Mesenchymal stem cell (in vitro differentiated cells and primary cell): ENCODE measurements at places on chromosomes 3 and 15.

GRCh38 chr3:10173095-10173925, 8.6 kb downstream of the IRAK2 start:
- DNase-seq = peak; percentile 66

GRCh38 chr15:35671981-35672380, 126.0 kb upstream of the DPH6 start:
- DNase-seq = no peak

- DNase-seq = no peak
These were observed 16.0 kb downstream of the CAPN3 start for GRCh38 chr15:42375252-42375651.

- no peak for DNase-seq
These were observed 116.2 kb upstream of the PLAAT1 start for GRCh38 chr3:193124861-193125260.

DNA sequence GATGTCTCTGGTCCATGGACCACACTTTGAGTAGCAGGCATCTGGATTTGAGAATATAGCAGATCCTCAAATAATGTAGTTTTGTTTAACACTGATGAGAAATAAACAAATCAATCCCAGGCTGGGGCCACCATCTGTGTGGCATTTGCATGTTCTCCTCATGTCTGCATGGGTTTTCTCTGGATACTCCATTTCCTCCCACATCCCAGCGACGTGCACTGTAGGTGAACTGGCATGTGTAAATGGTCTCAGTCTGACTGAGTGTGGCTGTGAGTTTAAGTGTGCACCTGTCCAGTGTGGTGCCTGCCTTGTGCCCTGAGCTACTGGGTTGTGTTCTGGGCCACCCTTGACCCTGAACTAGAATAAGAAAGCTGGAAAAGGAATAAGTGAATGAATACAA, 66.3 kb upstream of the NANOGP8 start:
- no peak for DNase-seq

DNA sequence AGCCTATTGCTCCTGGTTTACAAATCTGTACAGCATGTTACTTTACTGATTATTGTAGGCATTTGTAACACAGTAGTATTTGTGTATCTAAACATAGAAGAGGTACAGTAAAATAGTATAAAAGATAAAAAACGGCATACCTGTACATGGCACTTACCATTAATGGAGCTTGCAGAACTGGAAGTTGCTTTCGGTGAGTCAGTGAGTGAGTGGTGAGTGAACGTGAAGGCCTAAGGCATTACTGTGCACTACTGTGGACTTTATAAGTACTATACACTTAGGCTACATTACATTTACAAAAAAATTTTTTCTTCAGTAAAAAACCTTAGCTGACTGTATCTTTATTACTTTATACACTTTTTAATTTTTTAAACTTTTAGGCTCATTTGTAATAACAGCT, 90.9 kb downstream of the RAP2B start:
- no peak for DNase-seq

GRCh38 chr15:76576523-76577279, 240.1 kb downstream of the ISL2 start:
- DNase-seq = peak; percentile 44

GRCh38 chr3:25589783-25590258, 74.9 kb downstream of the TOP2B start:
- peak; percentile 61 for DNase-seq

DNA sequence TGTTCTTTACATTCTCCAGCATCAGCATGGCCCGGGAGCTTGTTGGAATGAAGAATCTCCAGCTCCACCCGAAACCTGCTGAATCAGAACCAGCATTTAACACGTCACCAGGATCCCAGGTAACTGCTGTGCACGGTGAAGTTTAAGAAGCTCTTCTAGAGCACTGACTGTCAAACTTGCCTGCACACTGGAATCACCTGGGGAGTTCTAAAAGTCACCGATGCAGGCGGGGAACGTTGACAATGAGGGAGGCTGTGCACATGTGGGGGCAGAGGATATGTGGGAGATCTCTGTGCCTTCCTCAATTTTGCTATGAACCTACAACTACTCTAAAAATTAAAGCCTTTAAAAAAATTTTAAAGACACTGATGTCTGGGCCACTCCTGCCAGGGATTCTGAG, 19.1 kb upstream of the PAQR5 start:
- DNase-seq = no peak

DNA sequence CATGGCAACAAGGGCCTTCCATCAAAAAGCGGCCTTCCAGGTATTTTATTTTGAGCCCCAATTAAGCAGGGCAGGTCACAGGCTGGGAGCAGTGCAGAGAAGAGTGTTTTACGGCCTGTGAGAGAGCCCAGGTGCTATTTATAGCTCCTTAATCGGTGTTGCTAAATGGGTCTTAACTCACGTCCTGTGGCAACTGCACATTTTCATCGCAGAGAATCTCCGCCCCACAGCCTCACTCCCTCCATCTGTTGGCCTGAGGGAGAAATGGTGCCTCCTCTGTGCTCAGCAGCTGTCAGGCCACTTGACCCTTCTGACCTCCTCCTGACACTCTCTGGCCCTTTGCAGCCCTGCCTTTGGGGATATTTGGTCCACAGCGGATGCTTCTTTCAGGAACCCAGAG, 58.6 kb downstream of the SPSB4 start:
- peak; percentile 47 for DNase-seq

DNA sequence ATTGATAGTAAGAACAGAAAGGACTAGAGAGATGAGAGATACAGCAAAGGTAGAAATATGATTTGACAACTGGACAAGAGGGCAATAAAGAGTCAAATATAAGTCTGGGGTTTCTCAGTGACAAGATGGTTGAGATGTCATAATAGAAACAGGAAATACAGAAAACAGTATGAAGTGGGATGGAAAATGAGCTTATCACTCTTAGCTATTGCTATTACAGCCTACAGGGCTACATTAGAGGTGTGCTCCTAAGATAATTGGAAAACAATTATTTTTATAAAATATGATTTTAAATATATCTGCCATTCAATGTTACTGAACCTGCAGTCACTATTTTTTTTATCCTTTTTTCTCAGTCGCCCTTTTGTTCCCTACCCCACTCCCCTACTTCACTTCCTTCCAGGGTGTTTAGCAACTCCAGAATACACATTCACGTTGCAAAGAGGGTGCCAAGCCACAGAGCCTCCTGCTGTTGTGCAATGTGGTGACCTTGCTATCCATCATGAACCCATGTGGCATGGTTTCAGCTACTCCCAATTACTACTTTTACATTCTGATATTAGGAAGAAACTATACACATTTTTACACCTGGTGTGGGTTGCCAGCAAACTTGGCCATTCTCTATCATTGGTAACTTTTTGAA, 6.0 kb downstream of the NRG4 start:
- no peak for DNase-seq

DNA sequence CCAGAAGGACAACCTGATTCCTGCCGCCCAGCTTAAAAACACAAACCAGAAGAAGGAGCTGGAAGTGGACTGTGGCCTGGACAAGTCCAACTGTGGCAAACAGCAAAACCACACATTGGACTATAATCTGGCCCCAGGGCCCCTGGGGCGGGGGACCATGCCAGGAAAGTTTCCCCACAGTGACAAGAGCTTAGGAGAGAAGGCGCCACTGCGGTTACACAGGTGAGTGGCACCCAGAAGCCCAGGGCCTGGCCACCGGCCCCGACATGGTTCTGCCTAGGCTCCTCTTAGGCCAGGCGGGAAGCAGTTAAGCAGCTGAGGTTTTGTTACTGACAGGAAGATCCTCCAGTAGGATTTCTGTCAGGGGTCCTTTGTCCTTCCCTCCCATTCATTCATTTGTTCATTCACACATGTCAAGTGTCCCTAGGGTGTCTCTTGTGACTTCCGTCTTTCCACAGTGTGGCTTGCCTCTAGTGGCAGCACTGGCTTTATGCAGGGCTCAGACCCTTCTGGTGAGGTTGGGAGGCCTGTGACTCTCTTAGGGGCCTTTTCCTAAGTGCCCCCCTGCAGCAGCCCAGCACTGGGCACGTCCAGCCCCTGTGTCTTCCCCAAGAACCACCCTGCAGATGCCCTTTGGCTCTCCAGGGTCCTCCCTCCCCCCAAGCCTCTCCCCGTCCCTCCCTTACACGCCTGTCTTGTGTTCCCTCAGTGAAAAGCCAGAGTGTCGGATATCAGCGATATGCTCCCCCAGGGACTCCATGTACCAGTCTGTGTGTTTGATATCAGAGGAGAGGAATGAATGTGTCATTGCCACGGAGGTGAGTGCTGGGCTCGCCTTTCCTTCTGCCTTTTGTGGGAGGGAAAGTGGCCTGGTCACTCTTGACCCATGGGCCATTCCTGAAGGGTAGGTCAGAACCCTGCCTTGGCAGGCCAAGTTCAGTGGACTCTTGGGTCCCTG, 7.8 kb downstream of the DLL4 start:
- no peak for DNase-seq

GRCh38 chr3:24242012-24242698, 252.5 kb downstream of the THRB start:
- peak; percentile 18 for DNase-seq

DNA sequence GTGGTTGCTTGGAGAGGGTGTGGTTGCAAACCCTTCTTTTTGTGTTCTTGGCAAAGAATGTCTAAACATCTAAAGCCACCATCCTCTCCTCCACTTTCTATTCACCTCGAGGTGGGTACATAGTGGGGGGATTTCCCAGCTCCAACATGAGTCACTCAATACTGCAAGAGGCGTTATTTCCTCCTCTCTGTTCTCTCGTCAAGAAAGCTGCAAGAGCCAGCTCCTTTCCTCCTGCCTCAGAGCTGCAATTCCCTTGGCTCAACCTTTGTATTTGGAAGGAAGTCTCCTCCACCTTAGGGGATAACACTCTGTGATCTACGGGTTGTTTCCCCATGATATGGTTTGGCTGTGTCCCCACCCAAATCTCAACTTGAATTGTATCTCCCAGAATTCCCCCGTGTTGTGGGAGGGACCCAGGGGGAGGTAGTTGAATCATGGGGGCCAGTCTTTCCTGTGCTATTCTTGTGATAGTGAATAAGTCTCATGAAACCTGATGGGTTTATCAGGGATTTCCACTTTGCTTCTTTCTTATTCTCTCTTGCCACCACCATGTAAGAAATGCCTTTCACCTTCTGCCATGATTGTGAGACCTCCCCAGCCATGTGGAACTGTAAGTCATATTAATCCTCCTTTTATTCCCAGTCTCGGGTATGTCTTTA, 138.4 kb downstream of the PLCL2 start:
- peak; percentile 16 for DNase-seq

GRCh38 chr3:73021301-73021835, 24.8 kb downstream of the PPP4R2 start:
- DNase-seq = no peak

- peak; percentile 45 for DNase-seq
These were observed 11.1 kb upstream of the RTP2 start for GRCh38 chr3:187713504-187713903.

- peak; percentile 69 for DNase-seq
These were observed at the start of gene SATB1 for GRCh38 chr3:18424729-18425640. SATB1 (minus strand) TSS chr3:18425339; CDS start chr3:18420967, 4,372 bp downstream.

DNA sequence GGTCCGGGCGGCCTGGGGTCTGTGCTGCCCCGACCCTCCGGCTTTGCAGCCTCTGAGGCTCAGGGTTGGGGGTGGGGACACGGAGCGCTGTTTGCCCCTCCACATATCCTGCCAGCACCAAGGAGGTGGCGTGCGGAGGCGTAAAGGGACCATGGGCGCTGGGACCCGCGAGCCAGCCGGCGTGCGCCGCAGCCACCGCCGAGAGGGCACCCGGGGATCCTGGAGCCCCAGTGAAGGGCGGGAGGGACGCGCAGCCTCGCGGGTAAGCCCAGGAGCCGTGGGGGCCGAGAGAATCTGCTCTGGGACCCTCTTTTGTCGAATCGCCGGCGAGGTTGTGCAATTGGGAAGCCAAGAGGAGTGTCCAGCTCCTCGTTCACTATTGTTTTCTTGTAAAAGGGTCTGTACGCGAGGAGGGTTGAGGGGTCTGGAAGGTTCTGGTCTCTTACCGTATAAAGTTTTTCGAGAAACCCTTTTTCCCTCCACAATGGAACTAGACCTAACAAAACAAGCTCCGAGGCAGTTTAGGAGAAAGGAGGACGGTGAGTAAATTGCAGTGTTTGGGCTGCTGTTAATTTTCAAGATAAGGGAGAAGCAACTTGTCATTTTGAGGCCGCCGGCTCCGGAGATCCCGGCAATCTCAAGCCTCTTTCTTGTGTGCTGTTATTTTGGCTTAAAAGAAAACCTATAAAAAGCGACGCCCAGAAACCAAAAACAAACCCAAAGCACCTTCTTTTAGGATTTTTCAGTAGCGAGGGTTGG, 29.9 kb upstream of the ST3GAL6 start:
- peak; percentile 56 for DNase-seq

DNA sequence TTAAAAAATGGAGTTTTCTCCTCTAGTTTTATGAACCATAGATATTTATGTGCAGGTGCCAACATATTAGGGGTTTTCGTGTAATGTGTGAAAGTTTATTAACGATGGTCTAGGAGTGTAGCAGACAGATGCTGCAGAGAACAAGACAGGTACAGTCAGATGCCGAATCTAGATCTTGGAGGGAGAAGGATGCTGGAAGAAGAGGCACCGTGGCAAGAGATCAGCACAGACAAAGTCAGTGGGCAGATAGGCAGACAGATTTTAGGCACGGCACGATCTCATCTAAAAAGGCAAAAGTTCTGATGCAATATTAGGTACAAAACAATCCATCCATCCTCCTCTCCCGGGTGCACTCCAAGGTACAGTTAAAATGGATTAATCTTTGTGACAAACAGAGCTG, 161.6 kb downstream of the TIGIT start:
- DNase-seq = no peak

DNA sequence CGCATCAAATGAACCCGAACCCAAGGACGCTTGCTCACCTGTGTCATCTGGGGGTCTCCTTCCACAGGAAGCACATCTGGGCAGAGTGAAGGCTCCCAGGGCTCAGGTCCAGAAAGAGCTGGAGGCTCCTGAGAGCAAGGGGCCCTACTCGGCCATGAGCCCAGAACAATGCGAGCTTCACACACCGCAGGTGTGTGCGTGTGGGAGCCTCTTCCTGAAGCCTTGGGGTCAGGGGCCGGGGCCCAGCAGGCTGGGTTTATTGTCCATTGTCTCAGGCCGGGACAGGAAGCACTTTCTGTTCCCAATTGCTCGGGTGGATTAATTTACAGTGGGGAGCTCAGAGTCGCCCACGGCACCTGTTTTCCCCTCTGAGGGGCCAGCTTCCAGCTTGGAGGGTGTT, 74.8 kb downstream of the RPN1 start:
- no peak for DNase-seq

DNA sequence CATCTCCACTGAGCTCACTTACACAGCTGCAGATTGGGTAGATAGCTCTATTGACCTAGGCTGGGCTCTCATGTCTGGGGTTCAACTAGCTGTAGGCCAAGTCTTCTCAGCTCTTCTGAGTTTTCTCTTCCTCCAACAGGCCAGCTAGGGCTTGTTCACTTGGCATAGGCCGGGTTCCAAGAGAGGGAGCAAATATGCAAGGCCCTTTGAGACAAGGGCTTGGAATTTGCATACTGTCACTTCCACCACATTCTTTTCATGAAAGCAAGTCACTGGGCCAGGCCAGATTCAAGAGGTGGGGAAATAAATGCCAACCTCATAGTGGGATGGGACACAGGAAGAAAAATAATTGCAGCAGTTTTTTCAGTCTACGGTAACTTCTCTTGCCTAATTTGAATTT, 25.2 kb downstream of the PIGB start:
- no peak for DNase-seq

GRCh38 chr15:62059816-62060112, 483 bp downstream of the VPS13C start:
- DNase-seq = peak; percentile 85
